ENCODE measurements at places on chromosomes 1 and 21.
A peak's percentile ranks its signal among the peaks of the same experiment; 100 is the strongest.

- DNase-seq = peak; percentile 35
Observed at GRCh38 chr21:31220575-31220974, 123.5 kb downstream of the TIAM1 start.

- peak; percentile 20 for DNase-seq
Observed at GRCh38 chr1:209202830-209203532, 380.5 kb upstream of the CAMK1G start.

GRCh38 chr1:110749960-110750359 lies 75.2 kb upstream of the KCNA3 start:
- no peak for DNase-seq

DNA sequence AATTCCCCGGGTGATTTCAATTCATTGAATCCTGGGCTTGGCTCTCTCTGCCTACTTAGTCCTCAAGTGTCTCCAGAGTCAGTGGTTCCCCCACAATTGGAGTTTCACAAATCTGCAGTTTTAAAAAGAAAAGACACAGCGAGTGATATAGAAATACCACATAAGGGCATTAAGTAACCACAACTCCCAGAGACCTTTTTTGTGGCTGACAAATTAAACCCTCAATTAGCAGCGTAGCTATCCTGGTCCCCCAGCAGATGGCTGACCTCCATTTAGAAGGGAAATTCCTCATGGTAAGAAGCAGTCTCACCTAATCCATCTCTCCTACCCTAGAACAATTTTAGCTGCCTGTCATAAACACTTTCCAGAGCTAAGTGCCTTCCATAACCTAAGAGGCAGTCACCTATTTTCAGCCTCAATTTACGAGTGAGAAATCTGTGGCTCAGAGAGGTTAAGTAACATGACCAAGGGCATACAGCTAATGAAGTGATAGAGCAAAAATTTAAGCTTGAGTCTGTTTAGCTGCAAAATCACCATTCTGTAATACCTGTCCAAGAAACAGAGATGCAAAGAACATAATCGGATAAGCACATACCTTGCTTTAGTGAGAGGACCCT lies 56.0 kb upstream of the NBPF3 start:
- DNase-seq = no peak

- no peak for DNase-seq
Observed at GRCh38 chr1:100622966-100623762, 85.2 kb downstream of the GPR88 start.

DNA sequence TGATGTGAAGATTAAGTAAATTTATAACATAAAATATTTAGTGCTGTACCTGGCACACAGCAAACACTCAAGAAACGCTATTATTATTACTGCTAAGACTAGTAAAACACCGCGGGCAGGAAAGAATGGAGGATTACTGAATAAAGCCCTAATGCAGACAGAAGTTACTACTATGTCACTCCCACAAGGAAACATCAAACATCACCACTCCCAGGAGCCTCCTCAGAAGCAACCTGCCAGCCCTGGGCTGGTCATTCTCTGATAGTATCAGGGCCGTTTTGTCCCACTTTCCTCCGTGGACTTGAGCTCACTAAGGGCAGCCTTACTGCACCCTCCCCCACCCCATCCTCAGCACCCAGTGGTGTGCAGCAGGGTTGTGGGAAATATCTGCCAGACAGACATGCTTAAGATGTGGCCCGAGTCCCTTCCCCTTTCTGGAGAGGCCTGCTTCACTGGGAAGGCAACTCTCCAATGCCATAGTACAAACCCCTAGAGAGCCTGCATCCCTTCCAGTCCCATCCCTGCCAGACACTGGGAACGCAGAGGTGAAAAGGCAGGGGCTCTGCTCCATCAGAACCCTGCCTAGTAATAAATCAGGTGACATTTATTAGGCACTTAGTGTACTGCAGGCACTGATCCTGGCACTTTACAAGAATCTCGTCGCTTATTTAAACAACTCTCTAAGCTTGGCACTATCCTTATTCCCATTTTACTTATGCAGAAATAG lies 41.7 kb upstream of the ECE1 start:
- no peak for DNase-seq

GRCh38 chr21:36423771-36424433 lies 38.7 kb downstream of the CHAF1B start:
- no peak for DNase-seq

DNA sequence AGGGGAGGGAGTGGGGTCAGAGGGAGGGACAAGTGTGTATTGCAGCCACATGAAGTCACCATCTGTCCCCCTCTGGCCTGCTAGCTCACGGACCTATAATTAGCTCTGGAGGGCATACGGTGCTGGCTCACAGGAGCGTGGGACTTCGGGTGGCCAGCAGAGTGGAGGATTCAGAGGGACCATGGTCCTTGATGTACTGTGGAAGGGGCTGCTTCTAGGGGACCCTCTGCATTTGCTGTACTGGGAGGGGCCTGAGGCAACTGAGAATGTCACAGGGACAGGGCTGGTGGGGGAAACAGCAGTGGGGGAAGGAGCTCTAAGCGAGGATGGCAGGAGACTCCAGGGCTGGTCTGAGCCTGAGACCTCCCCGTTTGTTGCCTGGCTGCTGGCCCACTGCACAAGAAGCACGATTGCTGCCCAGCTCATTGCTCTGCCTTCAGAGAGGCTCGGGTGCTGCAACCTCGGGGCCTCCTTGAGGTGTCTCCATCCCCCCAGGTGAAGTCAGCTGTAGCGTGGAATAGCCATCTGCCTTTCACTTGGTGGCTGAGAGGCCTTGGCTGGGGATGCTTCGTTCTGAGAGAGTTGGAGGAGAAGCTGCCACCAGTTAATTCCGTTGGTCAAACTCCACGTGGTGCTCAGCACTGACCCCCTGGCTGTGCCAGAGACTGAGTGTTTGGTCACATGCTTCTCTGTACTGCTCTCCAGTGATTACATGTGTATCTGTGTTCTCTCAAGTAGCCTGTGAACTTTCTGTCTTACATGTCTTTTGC lies 2.7 kb downstream of the PPFIA4 start:
- no peak for DNase-seq

- no peak for DNase-seq
Observed at GRCh38 chr1:190685676-190686075, 208.0 kb upstream of the BRINP3 start.

GRCh38 chr21:39232861-39233291 lies 49.6 kb upstream of the PSMG1 start:
- no peak for DNase-seq

DNA sequence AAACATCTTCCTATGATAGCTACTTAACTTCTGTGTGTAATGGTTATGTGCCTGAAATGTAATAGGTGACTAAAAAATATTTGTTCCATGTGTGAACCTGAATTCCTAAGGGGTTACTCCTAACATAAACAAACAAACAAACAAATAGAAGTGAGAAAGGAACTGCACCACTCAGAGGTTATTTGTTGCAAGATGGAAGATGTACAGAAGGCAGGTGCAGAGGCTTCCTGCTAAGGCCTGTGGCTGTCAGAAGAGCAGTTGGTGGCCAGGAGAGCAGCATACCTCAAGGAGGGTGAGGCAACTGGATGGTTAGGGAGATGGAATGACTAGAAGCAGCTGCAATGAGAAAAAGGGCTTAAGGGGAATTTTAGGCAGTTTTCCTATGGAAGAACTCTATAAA lies 940.6 kb downstream of the TTLL7 start:
- no peak for DNase-seq

DNA sequence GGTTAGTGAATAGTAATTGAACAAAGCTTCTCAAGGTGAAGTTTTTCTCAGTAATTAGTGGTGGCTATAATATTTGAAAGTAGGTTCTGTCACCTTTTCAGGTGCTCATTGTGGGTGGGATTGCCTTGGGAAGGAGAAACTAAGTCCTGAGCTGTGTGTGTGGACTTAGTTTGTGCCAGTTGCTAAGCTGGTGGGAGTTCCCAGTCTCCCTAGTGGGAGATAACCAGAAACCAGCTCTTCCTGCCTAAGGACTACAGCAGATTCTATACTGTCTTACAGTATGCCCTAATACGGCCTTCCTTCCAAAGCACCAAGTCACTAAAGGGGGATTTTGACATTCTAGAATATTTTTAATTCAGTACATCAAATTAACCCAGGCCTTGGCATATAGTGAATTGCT lies 94.3 kb downstream of the PTBP2 start:
- no peak for DNase-seq

DNA sequence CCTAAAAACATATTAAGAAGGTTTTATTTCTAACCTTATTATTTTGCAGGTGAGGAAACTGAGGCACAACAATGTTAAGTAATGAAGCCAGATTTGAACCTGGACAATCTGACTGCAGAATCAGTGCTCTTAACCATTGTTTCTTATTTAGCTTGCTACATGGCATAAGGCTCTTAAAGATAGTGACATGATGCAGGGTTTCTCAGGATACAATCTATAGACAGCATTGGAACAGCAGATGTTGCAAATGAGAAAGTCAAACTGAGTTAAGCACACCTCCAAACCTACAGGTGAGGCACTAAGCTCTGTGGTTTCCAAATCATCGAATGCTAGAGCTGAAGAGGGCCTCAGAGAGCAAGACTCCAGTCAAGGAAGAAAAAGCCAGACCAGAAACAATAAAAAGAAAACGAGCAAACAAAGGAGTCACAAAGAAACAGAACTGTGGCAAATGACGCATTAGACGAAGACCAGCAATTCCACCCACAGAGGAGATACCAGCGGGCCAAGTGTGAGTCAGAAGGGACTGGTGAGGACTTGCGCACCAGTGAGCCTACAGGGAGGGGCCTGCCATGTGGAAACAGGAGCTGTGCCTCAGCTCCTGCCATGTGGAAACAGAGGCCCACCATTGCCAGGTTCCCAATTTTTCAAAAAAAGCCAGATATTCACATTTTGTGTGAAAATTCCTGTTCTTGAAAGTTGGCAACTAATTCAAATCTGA lies 14.4 kb downstream of the CD58 start:
- no peak for DNase-seq

DNA sequence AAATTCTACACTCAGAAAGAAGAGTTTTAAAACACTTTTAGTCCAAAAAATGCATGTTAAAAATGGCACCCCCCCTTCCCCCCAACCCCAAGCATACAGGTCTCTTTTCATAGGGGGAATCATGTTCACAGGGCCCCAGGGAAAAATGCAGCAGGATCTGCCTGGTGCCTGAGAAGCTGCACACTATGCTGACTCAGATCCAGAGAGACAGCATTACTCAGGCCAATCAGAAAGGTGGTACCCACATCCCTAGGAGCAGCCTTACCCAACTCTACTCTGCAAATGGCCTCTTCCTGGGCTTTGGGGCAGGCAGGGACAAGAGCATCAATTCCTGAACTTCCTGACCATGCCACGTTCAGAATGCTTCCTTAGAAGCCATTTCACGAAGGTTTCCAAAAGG lies 119.0 kb downstream of the HIVEP3 start:
- no peak for DNase-seq

DNA sequence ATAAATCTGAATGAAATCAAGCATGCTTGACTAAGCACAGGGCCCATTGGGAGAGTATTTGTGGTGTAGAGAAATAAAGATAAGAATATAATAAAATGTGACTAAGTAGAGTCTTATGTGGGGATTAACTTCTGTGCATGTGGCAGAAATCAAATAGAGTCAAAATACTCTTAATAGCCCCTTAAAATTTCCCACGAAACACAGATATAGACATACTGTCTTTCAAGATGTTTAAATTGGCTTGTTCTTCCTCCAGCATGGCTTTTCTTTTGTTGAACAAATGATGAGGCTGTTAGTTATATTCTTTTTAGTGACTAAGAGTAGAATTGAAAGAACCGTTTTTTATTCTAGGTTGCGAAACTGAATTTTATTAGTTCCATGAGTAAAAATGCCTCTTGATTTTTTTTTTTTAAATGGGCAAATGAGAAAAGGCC lies 112.3 kb downstream of the RPS6KC1 start:
- DNase-seq = no peak

DNA sequence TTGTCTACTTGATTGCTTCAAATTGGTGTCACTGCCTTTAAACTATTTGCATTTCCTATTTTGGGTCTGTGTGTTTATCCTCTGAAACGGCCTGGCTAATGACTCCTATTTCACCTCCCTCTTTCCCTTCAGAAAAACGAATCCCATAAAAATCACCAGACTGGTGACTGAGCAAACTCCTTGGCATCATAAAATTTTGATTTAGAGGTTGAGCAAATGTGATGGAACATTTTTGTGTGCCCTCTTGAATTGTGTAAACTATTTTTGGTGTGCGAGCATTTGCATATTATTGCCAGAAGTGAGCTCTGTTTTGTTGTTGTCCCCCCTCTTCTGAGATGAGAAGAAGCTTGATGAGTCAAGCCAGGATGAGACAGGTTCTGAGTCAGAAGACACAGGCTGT lies 316.1 kb downstream of the AJAP1 start:
- DNase-seq = no peak

- no peak for DNase-seq
Observed at GRCh38 chr1:217896490-217896889, 265.3 kb downstream of the SPATA17 start.

DNA sequence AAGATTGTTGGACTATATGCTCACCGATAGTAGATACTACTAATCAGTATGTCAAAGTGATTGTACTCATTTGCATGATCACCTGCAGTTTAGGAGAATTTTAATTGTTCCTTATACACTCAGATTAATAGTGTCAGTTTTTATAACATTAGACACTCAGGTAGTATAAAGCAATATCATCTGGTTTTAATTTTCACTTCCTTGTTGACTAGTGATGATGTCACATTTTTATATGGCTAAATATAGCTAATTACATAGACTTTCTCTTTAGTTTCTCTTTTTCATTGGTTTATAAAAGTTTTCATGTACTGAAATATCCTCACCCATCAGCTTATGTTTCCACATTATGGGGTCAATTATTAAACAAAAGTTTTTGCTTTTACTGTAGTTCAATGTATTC lies 1332.4 kb upstream of the ADGRL2 start:
- no peak for DNase-seq

DNA sequence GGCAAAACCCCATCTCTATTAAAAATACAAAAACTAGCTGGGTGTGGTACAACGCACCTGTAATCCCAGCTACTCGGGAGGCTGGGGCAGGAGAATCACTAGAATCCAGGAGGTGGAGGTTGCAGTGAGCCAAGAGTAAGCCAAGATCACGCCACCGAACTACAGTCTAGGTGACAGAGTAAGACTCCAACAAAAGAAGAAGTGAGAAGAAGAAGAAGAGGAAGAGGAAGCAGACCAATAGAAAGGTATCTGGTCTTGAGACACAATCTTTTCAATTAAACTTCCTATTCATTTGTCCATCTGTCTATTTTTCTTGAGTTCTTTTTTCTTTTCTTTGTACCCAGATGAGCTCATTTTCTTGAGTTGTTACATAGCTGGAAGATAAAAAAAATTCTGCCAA lies 55.7 kb upstream of the ACADM start:
- no peak for DNase-seq

DNA sequence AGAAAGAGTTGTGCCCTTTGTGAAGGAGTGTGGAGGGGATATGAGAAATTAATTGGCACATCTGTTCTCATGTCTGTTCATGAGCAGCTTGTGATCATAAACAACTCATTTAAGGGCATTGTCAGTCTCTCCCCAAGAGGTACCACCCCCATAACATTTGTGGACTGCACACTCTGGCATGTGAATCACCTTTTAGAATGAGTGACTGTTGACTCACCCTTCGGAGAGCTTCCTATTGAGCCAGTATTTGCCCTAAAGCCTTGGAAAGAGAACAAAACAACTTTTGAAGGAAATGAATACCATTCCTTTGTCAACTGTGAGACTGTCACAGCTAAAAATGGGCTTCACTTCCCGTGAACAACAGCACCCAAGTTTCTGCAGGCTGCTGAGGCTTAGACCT lies 27.5 kb upstream of the MYSM1 start:
- no peak for DNase-seq

GRCh38 chr1:17128361-17128760 lies 9.1 kb upstream of the PADI2 start:
- DNase-seq = no peak

All from head of caudate nucleus (tissue), 42 donors.